CD4-positive, alpha-beta T cell treated with Interleukin-15 for 1 hour (primary cell): ENCODE measurements at places on chromosomes 5 and 9.
A peak's percentile ranks its signal among the peaks of the same experiment; 100 is the strongest.

GRCh38 chr5:180330810-180331646, 22.1 kb downstream of the GFPT2 start:
- no peak for DNase-seq

GRCh38 chr9:15370466-15371447, 51.9 kb upstream of the SNAPC3 start:
- DNase-seq, result no peak

GRCh38 chr5:127002390-127002789, 28.0 kb downstream of the MARCHF3 start:
- DNase-seq, result no peak

DNA sequence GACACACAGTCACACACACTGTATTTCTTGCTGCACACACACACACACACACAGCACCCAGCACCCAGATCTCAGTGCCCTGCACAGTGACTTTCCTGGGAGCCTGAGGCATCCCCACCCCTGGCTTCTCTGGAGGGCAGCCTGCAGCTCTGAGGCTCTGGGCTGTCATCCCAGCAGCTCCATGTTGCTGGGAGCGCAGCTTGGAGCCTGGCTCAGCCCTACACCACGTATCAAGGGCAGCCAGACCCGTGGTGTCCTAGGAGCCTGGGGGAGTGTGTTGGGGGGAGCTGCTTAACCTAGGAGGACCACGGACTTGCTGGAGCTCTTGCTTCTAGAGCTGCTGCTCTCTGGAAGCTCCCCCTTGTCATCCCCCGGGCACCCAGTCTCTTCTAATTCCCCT, 5.2 kb downstream of the IER5L start:
- DNase-seq, result no peak

GRCh38 chr5:19274578-19274977, 713.4 kb downstream of the CDH18 start:
- no peak for DNase-seq

GRCh38 chr5:151047814-151048425, 27.5 kb downstream of the GPX3 start:
- DNase-seq, result peak; percentile 31
